ENCODE measurements at places on chromosomes 12 and 14.

GRCh38 chr12:42281278-42281677, 43.2 kb upstream of the YAF2 start:
- no peak for DNase-seq

GRCh38 chr14:100696008-100696407, 30.7 kb upstream of the DLK1 start:
- no peak for DNase-seq

GRCh38 chr14:60266021-60266937, 17.3 kb downstream of the PPM1A start:
- DNase-seq: no peak

DNA sequence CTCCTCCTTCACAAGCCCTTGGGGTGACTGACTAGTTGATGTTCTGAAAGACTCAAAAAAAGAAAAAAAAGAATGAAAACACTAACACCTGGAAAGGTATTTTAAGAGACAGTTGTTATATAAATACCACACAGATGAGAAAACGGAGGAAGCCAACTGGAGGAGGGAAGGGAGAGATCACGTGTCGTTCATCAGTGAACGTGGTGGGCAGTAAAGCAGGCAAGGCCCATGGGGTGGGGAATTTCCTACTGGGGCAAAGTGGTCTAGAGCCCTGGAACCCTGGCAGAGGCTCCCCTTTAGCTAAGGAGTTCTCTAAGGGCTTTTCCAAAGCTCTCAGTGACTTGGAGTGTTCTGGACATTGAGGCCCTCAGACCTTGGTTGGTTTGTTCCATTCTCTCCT, 169.7 kb downstream of the CALM1 start:
- DNase-seq: no peak

DNA sequence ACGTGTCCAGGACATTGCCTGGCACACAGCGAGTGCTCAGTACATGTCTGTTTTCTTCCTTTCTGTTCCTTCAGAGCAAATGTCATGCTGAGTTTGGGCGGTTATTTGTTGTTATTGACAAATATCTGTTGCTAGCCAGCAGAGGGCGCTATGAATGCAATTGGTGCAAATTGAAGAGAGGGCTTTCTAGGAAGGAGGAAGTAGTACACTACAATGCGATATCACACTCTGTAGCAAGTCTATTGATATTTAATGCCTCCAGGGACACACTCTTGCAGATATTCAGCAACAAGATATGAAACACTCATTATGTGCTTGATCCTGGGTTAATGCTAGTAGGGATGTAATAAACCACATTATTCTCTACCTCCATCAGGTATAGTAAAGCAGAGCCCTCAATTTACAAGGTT, 267.3 kb upstream of the SRRM4 start:
- peak; percentile 40 for DNase-seq

DNA sequence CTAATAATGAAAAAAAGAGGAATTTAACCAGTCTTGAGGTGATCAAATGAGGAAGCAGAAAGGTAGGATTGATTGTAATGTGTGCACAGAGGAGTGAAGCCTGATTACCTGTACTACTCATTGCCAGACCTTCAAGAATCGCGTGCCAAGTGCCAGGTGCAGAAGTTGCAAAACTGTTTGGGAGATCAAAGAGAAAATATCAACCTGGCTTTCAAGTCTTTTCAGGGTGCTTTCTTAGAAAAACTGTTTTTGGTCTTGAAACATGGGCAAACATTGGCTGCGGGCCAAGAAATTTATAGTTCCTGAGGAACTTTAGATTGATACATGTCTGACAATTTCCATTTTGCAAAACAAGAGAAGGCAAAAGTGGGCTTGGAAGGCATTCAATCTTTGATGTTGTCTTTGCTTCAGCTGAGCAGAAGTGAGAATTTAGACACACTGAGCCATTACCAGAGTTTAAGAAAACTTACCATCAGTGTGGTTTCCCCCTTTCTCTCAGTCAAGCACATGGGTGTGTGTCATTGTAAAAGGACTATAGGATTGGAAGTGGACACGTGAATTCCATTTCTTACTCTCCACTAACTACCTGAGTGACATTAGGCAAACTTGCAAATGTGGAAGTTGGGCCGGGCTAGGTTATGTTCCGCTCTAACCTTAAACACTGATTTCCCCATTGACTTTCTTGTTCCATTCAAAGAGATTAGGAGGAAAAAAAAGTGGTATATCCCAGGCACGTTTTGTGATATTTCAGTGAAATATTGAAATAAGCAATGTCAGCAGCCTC, 486.2 kb downstream of the DIO2 start:
- DNase-seq: no peak

- DNase-seq: no peak
Measured at GRCh38 chr12:86729739-86730138, 473.5 kb upstream of the MGAT4C start.

DNA sequence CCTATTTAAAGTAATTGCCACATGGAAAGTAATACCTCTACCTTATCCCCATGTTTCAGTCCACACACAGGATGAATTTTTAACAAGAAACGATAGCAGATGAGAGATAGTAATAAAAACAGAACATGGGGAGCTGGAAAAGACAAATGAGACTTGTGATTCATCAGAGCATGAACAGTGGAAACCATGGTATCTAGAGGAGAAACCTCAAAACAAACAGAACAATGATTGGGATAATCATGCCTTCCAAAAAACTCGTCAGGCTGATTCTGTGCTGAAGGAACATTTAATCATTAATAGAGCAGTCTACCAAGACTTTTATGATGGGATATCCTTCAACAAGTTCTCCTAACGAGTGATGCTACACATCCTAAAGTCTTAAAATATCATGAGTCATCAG, 1390.7 kb downstream of the FSCB start:
- DNase-seq: no peak

- no peak for DNase-seq
Measured at GRCh38 chr14:94752591-94753436, 17.1 kb downstream of the GSC start.

- no peak for DNase-seq
Measured at GRCh38 chr12:69129017-69129416, 110.4 kb upstream of the CPSF6 start.

DNA sequence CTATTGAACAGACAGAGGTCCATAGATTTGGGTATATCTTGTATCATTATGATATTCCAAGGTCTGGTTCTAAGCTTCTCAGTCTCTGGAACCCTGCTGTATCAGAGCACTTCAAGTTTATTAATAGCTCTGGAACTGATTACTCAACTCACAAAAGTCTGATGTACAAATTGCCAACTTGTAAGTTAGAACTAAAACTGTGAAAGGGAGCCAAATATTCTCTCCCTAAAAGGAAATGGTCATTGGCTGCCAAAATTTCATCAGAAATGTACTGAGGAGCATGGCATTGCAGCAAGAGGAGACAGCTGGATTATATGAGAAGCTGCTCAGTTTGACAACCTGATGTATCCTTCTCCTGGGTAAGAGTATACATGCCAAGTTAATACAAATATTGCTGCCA, 828.8 kb upstream of the SEL1L start:
- no peak for DNase-seq

DNA sequence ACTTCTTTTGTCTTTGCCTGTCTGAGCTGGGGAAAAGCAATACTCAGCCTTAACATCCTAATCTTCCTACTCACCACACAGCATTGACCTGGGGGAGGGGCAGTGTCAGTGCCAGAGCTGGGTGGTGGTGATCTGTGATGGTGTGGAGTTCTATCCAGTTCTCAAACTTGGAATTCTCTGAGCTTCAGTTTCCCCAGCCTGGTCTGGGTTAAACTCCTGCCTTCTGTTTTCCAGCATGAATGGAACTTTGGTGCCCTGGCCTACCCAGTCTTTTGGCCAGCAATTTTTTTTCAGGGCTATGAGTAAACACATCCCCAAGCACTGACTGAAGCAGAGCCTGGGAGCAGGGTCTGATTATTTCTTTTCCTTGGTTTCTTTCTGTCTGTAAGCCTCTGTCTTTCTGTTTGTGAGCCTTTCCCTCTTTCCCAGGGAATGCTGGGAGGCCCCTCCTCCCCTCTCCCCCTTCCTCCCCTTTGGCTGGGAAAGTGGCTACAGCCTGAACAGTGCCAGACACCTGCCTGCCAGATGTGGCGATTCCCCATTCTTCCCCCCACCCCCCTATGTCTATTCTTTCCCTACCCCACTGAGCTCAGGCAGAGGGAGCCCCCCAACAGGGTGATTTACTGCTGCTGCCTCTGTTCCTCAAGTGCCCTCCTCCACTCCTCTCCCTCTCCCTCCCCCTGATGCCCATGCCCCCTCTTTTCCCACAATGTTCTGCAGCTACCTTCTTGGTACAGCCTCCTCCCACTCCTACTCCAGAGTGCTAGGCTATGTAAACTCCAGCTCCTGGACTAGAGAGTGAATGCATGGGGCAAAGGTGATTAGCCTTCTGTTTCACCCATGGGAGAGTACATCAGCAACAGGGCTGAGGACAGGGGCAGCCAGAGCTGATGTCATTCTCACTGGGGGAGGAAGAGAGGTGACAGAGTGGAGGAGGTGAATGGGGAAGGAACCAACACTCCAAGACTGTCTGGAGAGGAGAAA, 11.1 kb downstream of the GPR84 start:
- DNase-seq: no peak

- no peak for DNase-seq
Measured at GRCh38 chr12:125267114-125267513, 201.9 kb downstream of the AACS start.

- DNase-seq: no peak
Measured at GRCh38 chr12:84919271-84919670, 6.7 kb upstream of the SLC6A15 start.

DNA sequence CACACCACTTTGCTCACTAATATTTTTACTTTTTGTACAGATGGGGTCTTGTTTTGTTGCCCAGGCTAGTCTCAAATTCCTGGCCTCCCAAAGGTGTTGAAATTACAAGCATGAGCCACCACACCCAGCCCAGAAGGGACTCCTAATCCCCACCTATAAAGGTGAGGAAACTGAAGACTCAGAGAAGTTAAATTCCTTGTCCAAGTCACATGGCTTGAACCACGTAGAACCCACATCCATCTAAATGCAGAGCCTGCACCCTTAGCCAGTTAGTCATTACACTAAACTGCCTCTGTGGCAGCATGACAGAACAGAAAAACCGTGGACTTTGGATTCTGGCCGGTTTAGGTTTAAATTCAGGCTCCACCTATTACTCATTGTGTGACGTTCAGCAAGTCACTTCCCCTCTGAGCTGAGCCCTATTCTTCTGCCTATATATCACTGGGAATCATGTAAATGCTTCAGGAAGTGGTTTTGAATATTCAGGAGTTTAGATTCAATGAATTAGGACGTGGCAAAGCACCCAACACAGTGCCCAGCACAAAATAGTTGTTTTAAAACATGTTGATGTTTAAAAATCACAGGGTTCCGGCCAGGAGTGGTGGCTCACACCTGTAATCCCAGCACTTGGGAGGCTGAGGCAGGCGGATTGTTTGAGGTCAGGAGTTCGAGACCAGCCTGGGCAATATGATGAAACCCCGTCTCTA, 3.0 kb upstream of the CORO1C start:
- DNase-seq: peak; percentile 55

GRCh38 chr12:52331833-52332232, 10.6 kb upstream of the KRT83 start:
- DNase-seq: no peak

GRCh38 chr14:105888784-105889665, 362.6 kb downstream of the TMEM121 start:
- no peak for DNase-seq

- DNase-seq: no peak
Measured at GRCh38 chr12:51085757-51086156, 2.4 kb upstream of the CSRNP2 start.

- no peak for DNase-seq
Measured at GRCh38 chr14:50008974-50009373, 107.4 kb downstream of the VCPKMT start.

DNA sequence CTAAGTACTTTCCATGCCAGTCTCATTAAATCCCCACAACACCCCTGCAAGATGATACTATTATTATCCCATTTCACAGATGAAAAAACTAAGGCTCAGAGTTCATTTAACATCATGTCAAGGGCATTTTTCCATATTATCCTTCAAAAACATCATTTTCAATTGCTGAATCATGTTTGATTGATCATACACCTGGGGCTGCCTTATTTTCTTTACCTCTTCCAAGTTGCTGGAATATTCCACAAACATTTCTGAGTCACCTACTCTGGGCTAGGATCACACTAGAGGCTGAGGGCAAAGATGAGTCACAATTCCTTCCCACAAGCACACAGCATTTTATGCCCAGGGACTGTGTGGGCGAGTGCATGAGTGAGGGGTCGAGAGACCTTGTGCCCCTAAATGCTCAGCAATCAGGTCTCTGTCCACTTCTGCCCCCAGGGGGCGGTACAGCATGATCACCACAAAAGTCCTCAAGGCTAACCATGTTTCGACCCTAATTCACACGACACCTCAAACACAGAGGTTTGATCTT, 14.1 kb upstream of the TMEM119 start:
- DNase-seq: no peak

DNA sequence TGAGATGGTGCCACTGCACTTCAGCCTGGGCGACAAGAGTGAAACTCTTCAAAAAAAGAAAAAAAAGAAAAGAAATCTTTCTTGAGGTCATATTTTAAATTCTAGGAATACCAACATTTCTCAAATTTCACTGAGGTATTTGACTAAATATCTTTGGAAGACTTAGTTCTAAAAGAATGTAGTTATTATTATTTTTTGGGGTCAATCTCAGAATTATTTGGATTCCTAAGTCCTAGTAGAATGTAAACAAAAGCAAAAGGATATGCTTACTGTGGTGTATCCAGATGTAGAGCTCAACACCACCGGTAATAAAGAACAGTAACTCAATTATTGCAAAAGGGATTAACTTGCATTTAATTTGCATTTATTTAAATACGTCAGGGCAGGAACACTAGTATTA, 25.0 kb downstream of the PRICKLE1 start:
- DNase-seq: no peak

GRCh38 chr14:84749191-84749955, 780.6 kb upstream of the FLRT2 start:
- DNase-seq: no peak

DNA sequence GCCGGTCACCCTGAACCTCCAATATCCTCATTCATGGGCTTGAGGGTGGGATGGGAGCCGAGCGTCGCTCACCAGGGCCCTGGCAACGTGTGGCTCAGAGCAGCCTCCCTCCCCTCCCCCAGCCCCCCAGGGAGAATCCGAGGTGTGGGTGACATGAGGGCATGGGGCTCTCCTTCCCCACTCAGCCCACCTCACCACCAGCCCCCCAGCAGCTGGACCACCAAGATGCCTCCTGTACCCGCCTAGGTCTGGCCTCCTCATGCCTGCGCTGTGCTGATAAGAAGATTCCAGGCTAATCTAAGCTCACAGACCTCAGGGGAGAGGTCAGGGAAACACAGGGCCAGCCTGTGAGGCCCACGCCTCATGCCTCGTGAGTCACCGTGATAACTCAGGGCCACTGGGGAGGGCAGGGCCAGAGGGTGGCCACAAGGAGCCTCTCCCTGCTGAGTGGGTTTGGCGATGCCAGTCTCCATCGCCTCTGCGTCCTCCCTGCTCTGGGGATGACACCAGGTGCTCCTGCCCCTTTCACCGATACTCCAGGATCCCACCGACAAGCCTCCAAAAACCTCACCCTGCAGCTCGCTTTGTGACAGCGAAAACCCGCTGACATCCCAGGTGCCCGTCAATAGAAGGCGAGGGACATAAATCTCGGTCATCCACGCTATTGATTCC, 56.9 kb downstream of the TESC start:
- peak; percentile 84 for DNase-seq

- DNase-seq: no peak
Measured at GRCh38 chr12:96452261-96452922, 37.0 kb upstream of the CFAP54 start.
